ENCODE measurements at places on chromosomes 5 and 9. TPM values are rescaled to one million over a fixed set of nuclear protein-coding genes. Genes with fewer than 3 reads are reported as not detected.

Gene ZFP2
- total RNA-seq: 0.06 TPM

Gene C8G
- 1.7 TPM for total RNA-seq

Gene MFAP3
- 23.7 TPM for total RNA-seq

Gene MEIKIN
- total RNA-seq: not detected

Gene GZMA
- total RNA-seq: not detected

Gene FOXD4L4
- 0.07 TPM for total RNA-seq

Gene PIP5K1B
- not detected for total RNA-seq
